ENCODE measurements at places on chromosomes 4 and X. TPM values are rescaled to one million over a fixed set of nuclear protein-coding genes. Genes with fewer than 3 reads are reported as not detected.
A peak's percentile ranks its signal among the peaks of the same experiment; 100 is the strongest.

The CXorf58 gene
- total RNA-seq: not detected

The UGT8 gene
- total RNA-seq: 2.0 TPM

DNA sequence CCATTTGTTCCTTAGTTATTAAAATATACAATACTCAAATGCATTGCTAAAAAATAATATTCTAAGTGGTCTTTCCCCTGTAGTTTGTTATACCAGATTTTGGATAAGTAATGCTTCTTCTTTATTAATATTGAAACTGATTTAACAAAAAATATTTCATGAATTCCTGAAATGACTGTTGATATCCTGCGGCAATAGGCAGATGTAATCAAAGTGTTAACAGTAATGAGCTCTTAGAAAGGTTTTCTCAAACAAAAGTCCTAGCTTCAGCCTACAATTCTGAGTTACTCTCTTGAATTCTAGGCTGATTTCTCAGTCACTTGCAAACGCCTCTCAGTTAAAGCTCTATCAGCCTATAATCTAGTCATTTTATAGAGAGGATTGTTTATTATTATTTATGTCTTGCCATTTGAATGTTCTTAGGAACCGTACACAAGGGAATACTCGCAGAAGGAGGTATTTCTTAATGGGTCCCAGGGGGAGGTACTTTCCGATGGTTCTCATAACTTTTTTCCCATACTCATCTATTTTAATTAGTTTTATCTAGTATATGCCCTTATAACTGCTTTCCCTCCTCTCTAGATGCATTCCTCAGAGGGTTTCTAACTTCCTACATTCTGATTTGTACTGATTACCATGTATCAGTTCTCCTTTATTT, 96.8 kb downstream of the FNIP2 start:
- no peak for DNase-seq

DNA sequence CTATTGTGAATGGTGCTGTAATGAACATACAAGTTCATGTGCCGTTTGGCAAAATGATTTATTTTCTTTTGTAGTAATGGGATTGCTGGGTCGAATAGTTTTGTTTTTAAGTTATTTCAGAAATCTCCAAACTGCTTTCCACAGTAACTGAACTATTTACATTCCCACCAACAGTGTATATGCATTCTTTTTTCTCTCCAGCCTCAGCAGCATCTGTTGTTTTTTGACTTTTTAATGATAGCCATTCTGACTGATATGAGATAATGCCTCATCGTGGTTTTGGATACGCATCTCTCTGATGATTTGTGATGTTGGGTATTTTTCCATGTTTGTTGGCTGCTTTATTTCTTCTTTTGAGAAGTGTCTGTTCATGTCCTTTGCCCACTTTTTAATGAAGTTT, 246.3 kb upstream of the ADGRL3 start:
- DNase-seq: no peak

- no peak for DNase-seq
Observed at GRCh38 chr4:41525129-41525528, 12.8 kb upstream of the LIMCH1 start.

DNA sequence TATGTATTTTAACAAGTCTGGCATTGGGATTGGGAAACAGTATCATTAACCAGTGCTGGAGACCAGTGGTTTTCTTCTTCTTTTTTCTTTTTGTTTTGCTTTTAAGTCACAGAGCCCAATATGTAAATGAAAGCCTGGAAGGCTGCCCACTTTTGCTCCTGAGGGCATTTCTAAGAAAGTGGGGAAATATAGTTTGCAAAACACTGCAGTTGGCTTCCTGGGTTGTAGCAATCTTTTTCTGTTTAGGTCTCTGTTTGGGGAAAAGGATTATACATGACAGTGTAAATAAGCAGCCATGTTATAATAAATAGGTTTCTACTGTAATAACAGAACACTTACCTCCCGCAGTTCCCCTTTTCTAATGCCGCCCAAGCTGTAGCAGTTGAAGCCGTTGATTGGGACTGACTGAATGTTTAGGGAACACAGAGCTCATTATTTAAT, 105.5 kb downstream of the TMEM164 start:
- no peak for DNase-seq

GRCh38 chr4:76744241-76744921, 153.6 kb downstream of the SOWAHB start:
- DNase-seq: no peak

DNA sequence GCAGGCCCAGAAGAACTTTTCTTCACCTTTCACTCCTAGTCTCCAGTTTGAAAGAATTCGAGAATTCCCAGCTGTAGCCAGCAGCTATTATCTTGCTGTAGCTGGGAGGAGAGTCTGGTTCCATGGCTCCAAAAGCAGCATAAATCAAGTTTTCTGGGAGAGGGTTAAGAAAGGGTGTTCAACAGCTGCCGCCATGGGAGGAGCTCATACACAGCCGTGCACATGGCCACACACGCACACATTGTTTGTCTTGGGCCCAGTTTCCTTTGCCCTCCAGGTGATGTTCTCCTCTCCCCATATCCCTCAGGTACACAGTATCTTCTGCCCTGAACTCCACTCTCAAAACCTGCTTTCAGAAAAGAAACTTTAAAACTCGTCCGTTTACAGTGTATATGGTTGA, 4.1 kb upstream of the GPC3 start:
- DNase-seq: no peak

DNA sequence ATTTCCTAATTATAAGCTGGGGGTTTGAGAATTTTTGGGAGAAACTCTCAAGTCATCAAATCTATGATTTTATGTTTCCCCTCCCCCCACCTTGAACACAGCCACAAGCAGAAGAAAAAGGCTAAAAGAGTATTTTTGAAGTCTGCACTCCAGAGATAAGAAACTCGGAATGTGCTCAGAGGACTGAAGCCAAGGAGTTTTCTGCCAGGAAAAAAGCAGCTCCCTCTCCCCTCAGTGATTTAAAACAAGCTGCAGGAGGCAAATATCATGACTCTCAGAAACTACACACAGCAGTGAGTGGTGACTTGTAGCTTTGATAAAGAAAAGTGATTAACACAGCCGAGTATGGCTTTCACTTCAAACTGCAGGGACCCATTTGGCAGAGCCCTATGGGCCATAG, 800.2 kb upstream of the FTHL17 start:
- peak; percentile 20 for DNase-seq

DNA sequence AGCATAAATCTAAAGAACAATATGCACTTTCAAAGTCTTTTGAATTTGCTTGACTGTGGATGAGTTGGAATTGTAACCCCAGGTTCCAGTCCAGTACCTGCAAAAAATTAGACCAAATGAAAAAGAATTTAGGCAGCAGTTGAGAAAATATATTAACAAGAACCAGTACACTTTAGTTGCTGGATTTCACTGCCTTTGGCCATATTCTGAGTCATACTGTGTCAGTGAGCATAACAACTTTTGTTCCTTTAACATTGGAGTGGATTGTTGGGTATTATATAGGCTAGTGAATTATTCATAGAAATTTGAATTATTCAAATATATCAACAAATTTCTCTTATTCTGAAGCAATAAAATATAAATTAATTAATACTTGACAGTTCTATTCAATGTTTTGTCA, 101.5 kb upstream of the SMAD1 start:
- DNase-seq: no peak

- no peak for DNase-seq
Observed at GRCh38 chrX:21764008-21764407, 6.1 kb upstream of the SMPX start.

DNA sequence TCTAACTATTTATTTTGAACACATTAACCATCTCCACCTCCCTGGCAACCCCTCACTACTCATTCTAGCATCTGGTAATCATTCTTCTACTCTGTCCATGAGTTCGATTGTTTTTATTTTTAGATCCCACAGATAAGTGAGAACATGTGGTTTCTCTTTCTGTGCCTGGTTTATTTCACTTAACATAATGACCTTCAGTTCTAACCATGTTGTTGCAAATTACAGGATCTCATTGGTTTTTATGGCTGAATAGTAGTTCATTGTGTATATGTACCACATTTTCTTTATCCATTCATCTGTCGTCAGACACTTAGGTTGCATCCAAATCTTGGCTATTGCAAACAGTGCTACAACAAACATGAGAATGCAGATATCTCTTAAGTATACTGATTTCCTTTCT, 33.4 kb upstream of the FAM47B start:
- no peak for DNase-seq

- DNase-seq: no peak
Observed at GRCh38 chr4:8316911-8317351, 47.4 kb downstream of the HTRA3 start.

DNA sequence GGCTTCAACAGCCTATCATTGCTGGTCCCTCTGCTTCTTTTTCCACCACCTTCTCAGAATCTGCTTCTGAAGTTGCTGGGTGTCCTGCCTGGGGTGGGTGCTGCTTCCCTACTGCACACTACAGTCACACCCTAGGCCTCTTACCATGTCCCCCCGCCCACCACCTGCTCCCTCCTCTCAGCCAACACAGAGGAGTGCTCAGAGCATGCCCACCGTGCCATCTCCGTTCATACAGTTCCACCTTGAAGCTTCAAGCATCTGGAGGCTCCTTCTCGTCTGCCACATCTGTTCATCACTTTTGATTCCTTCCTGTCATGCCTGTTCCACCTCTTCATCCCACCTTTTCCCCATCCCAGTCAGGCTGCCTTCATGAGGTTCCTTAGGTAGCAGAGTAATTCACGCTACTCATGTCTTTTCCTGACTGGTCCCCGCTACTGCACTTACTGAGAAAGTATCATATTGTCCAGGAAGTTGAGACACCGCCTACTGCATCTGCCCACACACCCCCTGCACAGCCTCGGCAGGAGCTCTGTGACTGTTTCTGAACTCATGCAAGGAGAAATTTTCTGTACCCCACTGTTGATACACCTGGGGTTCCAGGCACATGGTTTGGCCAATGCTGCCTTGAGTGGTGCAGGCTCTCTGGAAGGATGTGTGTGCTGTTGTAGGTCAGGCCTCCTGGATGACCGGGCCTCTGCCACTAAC, 39.5 kb downstream of the HADH start:
- DNase-seq: no peak

DNA sequence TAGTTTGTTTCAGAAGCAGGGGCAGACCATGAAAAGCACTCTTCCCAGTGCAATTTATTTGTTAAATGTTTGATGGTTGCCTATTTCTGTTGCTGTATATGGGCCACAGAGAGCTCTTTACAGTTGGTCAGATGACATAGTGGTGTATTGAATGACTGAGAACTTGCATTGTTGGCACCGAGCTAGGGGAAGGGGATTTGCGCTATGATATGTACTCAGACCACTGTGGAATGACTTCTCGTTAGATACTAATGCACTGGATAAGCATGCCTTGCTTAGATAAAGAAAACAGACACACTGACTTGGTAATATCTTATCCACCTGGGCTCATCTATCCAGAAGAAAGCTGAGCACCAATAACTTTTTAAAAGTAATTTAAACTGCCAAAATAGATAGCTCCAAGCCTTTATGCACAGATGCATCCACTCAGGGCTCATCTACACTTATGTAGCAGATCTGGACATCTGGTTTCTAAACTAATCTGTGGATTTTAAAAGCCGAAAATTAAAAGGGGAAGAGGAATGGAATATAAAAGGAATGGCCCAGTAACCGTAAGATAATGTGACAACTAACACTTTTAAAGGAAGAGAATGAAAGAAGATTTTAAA, 132.7 kb downstream of the GATB start:
- no peak for DNase-seq

Data from urinary bladder (tissue), 4 donors.